ENCODE measurements at places on chromosomes 2 and 18.

GRCh38 chr2:240240017-240240734, 99.7 kb upstream of the OTOS start:
- DNase-seq: no peak

DNA sequence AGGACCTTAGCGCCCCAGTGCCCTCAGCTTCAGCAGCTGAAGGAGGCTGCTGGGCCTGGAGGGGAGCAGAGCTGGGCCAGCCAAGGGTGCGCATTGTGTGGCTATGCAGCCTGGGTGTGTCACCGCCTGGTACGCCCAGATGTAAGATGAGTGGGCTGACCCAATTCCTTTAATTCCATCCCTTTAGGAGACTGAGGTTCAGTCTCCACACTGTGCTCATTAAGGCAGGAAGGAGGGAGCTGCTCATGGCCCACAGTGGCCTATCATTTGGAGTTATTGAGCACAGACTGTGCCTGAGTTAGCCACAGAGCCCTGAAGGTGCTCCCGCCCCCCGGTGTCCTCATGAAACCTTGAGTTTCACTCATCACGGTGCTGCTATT, 194.1 kb upstream of the GLI2 start:
- no peak for DNase-seq

- DNase-seq: no peak
Measured at GRCh38 chr18:40851014-40851429, 1104.0 kb upstream of the PIK3C3 start.

- no peak for DNase-seq
Measured at GRCh38 chr2:49515996-49516782, 361.9 kb upstream of the FSHR start.

- DNase-seq: no peak
Measured at GRCh38 chr18:78240627-78241252, 738.9 kb upstream of the SALL3 start.

- no peak for DNase-seq
Measured at GRCh38 chr2:233094614-233095013, 34.5 kb downstream of the INPP5D start.

- DNase-seq: no peak
Measured at GRCh38 chr2:233240897-233241296, 10.6 kb upstream of the ATG16L1 start.

DNA sequence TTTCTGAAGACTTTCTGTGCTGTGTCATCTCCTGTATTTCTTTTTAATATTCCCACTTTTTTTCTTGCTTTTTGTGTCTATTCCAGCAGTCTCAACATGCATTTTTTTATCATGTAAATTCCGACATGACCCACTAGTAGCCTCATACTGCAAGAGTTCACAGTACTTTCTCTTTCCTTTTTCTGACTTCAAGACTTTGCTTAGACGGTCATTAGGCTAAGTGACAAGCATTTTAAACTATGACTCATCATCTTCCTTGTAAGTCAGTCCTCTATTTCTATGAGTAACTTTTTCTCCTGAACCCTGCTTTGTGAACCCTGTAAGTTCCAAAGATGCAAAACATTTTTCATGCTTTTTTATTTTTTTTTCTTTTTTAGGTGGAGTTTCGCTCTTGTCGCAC, 381.2 kb downstream of the TXNL1 start:
- no peak for DNase-seq

GRCh38 chr18:79600596-79600995, 79.0 kb upstream of the CTDP1 start:
- no peak for DNase-seq

DNA sequence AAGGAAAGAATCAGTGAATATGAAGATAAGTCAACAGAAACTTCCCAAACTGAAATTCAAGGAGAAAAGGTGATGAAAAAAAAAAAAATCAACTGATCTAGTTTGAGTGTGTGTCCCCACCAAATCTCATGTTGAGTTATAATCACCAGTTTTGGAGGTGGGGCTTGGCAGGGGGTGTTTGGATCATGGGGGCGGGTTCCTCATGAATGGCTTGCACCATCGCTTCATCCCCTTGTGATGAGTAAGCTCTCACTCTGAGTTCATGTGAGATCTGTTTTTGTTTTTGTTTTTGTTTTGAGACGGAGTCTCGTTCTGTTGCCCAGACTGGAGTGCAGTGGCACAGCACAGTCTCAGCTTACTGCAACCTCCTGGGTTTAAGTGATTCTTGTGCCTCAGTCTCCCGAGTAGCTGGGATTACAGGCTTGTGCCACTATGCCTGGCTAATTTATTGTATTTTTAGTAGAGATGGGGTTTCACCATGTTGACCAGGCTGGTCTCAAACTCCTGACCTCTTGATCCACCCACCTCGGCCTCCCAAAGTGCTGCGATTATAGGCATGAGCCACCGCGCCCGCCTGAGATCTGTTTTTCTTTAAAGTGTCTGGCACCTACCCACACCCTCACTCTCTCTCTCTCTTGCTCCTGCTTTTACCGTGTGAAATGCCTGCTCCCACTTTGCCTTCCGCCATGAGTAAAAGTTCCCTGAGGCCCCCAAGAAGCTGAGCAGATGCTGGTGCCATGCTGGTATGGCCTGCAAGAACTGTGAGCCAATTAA, 4.0 kb upstream of the SLC66A2 start:
- DNase-seq: no peak

DNA sequence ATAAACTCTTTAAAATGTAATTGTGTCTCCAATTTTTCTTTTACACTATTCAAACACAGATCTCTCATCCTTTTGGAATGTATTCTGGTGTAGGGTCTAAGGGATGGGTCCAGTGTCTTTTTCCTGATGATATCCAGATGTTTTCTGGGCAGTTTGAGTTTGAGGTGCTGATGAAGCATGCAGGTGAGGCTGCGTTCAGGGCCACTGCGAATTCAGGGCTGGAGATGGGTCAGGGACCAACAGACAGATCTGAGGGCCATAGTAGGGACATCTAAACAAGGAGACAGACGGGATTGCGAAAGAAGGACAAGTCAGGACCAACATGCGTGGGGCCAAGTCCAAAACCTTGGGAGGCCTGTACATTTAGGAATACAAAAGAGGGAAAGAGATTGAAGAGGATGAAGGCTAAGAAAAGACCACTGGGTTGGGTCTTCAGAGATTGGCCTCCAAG, 70.2 kb downstream of the ACAA2 start:
- no peak for DNase-seq

DNA sequence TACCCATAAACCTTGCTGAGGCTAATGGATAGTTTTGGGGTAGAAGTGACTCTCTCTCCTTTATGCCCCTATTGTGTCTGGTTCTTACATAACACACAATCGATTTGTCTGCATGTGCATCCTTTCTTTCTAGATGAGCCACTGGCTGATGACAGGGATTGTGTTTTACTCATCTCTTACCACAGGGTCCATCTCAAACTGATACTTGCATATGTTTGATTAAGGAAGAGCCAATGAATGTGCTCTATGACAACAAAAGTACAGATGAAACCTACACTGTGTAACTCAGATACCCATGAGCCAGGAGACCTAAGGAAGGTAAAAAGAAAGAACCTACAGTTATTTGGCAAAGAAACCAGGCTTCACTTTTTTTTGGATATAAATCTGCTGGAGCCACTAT, 13.2 kb upstream of the BZW1 start:
- no peak for DNase-seq

- DNase-seq: no peak
Measured at GRCh38 chr2:99754210-99754609, 264.4 kb upstream of the REV1 start.

- no peak for DNase-seq
Measured at GRCh38 chr2:230793572-230794359, 71.0 kb upstream of the ITM2C start.

DNA sequence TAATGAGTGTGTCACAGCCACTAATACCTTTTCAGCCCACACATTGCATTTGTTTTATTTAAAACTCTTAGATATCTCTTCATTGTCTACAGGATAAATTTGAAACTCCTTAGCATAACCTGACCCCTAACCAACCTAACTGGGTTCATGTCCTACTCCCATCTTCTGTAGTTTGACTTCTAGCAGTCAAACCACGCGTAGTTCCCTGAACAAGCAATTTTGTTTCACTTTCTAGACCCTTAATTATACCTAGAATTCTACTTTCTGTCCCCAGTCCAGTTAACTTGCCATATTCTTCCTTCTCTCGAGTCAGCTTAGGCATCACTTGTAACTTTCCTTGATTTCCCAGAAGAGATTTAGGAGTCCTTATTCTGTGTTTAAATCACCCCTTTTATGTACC, 55.1 kb downstream of the RBBP8 start:
- DNase-seq: no peak

DNA sequence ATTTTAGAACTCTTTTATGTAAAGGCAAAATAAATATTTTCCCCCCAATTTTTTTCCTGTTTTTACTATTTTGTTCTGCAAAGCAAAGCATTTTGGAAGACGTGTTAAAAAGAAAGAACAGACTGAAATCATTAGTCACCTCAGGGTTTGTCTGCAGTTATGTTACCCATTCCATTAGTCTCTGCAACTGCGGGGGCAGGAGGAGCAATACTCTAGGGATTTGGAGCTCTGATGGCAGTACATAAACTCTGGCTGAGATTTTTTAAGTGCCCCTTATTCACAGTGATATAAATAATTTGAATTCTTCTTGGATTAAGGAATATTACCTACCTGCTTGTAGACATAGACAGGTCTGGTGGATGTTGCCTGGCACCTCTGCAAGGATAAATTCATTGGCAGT, 88.0 kb upstream of the CELF4 start:
- no peak for DNase-seq

- no peak for DNase-seq
Measured at GRCh38 chr18:69763821-69764220, 183.9 kb downstream of the CD226 start.

DNA sequence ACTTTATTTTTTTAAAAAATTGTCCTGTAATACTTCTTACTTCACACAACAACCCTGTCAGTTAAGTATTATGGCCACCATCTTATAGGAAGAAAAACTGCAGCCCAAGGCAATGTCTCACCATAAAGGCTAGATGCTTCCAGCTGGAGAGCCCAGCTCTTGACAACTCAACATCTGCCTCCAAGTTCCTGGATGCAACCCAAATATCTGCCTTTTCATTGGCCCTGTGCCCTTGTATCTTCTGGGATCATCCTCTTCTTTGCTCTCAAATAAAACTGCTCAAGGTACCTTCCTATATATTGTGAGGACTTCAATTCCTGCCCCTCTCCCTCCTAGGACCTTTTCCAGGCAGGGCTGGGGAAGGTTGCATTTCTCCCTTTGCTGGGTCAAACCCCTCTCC, 69.5 kb downstream of the BIN1 start:
- no peak for DNase-seq

DNA sequence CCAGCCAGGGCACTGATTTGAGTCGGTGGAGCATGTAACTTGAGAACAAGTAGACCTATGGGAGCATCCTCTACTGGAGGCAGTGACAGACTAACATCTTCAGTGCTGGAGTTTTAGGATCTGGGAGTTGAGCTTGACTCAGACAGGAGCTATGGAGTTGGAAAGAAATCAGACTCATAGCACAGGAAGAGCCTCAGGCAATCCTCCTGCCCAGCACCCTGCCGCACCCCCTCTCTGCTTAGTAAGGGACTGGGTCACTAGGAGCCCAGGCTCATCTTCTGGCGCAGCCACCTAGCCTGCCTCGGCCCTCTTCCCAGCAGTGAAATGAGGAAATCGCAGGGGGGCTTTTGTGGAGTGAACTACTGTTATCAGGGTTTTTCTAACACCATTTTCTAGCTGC, 3.6 kb downstream of the ARID5A start:
- DNase-seq: no peak

GRCh38 chr2:199982126-199982843, 26.9 kb downstream of the MAIP1 start:
- no peak for DNase-seq

DNA sequence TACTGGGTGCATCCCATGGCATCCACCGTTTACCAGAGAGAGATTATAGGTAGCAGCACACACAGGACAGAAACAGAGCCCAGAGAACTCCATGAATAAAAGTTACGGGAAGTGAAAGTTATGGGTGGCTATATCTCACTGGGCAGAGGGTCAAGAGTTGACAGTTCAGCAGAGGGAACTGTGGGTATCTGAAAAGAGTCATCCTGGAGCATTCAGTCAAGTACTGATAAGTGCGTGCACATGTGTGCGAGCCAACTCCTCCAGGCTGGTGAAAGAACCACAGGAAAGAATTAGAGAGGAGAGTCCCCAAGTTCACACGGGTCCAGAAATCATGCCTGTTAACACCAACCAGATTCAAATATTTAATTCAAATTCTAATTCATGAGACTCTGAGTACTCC, 1588.2 kb downstream of the LRP1B start:
- no peak for DNase-seq

DNA sequence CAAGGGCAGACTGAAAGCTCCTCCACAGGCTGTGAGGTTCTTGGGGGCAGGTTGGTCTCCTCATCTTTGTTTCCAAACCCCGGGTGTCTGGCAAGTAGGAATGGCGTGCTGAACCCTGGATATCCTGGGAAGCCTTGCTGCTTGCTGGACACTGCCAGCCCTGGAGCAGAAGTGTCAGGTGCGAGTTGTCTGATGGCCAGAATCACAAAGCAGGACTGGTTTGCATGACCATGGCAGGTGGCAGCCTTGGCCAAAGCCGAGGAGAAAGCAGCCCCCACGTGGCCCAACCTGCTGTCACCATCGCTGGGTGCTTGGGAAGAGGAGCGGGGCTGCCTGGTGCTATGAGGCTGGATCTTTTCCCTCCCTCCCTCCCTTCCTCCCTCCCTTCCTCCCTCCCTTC, 309.5 kb upstream of the HS6ST1 start:
- DNase-seq: no peak

GRCh38 chr2:170862286-170862902, 45.7 kb downstream of the GAD1 start:
- no peak for DNase-seq

GRCh38 chr2:777546-777945, 100.3 kb upstream of the TMEM18 start:
- DNase-seq: no peak

DNA sequence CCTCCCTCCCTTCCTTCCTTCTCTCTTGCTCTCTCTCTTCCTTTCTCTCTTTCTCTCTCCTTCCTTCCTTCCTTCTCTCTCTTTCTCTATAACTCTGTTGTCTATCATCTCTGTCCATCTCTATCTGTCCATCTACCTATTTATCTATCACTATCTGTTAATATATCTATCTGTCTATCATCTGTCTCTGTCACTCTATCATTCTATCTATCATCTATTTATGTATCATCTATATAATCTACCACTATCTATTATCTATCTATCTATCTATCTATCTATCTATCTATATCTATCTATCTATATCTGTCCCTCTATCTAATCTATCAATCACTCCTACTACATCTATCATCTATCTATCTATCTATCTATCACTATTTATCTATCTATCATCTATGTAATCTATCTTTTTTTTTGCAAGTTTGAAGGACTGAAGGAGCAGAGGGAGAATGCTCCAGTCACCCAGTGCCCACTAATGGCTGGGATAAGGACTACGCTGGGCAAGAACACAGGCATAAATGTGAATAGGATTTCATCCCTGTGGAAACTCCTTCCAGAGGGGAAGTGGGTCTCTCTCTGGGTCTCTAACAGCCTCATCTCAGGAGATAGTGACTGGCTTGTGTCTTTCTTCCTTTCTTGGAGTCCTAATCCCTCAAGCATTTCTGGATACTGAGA, 427.0 kb downstream of the LPIN1 start:
- no peak for DNase-seq

GRCh38 chr2:233821196-233821595, 33.1 kb downstream of the HJURP start:
- DNase-seq: no peak

Measured in NCI-H1436 treated with DMSO at 0.1 percent for 48 hours (cell line).